ENCODE measurements at places on chromosomes 7 and 10.

GRCh38 chr10:22174442-22174841, 43.4 kb downstream of the EBLN1 start:
- DNase-seq: no peak

DNA sequence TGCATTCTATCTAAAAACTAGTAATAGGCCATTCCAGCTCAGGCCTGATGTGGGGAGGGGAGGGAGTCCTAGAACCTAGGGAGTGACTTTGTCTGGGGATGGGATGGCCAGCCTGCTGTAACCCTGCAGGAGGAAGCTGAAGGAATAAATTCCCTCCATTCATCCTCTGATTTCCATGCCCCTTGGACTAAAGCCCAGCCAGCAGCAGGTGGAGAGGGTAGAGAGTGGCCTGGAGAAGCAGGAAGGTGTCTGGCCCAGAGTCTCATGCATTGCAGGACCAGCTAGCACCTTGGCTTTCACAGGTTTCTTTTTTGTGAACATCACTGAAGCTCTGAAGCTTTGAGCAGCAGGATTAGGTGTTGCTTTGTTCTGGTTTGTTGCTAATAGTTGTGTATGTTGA, 32.8 kb upstream of the CDH23 start:
- DNase-seq: no peak

DNA sequence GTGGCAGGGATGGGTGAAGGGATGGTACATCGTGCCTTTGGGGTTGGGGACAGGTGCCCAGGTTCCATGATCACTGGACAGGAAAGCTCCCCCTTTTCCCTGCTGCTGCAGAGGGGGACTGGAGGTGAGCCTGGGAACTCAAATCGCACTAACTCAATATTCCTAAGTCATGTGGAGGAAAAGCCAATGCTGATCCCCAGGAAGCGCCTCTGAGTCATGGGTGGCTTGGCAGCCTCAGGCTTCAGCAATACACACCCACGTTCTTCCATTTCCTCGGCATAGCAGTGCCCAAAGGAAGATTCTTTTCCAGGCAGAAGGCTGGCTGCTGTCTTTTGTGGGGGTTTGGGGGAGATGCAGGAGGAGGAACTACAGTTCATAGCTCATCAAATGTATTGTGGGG, 165.8 kb downstream of the CCDC3 start:
- no peak for DNase-seq

DNA sequence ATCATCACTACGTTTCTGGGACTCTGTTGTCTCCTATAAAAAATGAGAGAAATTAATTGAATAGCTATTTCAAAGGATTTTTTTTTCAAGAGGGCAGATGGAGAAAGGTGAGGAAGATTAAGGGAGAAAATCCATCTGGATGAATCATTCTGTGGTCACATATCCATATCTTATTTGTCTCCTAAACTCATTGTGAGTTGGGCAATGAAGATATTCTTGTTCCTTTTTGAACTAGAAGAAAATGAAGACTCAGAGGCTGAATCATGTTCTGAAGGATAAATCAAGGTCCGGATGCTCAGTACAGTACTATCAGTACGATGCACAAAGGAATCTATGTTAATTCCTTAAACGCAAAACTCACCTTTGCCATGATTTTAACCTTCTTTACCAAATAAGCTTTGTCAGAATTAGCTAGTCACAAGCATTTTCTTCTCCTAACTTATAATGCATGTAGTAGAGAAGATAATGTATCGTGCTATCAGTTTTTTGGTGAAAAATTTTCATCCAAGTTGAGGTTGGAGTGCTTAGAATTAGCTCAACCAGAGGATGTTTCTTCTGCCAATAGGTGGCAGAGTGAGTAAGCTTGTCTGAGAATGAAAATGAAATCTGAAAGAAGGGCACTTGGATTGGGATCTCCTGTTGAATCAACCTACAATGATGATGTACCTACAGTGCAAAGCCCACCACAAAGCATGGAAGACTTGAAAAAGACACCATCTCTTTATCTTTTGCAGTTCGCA, 446.9 kb downstream of the KIF20B start:
- DNase-seq: no peak

GRCh38 chr10:69061305-69062161, 26.4 kb upstream of the SRGN start:
- DNase-seq: peak; percentile 78

DNA sequence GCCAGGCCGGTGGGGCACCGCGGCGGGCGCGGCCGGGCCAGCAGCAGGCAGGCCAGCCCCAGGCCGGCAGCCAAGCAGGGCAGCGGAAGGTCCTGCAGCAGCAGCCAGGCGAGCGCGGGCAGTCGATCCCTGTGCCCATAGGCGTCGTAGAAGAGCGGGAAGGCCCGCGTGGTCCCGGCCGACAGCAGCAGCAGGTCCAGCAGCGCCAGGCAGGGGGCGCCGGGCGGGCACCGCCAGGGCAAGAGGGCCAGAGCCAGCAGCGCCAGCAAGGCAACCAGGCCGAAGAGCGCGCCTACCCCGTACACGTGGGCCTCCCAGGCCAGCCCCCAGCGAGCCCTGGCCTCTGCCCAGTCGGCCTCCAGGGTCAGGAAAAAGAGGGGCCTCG, 8.4 kb upstream of the RBM28 start:
- DNase-seq: no peak

DNA sequence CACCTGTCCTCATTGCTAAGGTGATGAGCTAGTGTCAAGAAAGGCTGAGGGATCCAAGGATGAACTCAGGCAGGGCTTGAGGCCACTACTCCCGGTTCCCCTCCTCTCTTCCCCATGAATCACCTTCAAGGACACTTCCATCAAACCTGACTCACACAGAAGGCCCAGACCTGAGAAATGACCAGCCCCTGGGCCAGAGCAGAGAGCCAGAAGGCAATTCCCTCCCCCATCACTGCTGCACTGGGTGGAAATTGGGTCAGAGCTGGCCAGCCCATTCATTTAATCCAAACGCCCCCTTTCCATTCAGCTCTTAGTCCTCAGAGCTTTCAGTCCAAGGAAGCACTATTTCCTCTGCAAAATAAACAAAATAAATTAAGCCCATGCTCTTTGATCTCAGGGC, 182.0 kb downstream of the KCNMA1 start:
- DNase-seq: no peak

DNA sequence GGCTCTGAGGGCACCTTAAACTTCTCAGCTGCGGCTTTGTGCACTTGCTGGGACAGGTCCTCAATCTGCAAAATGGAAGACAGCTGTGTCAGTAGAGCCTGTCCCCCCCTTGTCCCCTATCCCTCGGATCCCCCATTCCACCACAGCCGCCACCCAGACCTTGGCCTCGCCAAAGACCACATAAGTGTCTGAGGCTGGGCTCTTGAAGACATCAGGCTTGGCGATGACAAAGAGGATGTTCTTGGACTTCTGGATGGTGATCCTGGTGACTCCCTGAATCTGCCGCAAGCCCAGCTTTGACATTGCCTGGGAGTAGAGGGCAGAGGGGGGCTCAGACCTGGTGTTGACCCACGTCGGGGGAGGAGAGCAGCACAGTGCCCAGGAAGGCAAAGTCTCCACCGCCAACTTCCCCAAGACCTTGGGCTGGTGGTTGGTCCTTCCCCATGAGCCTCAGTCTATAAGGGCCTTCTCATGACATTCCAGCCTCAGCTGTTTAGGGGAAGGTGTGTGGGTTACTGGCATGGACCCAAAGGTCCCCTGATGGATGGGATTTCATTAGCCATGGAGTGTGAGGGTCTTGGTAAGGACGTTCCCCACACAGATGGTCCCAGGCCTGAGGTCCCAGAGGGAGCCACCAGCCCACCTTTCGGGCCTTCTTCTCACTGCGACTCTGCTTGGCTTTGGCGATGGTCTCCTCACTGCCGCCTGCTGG, 7.7 kb downstream of the NACAD start:
- DNase-seq: no peak

DNA sequence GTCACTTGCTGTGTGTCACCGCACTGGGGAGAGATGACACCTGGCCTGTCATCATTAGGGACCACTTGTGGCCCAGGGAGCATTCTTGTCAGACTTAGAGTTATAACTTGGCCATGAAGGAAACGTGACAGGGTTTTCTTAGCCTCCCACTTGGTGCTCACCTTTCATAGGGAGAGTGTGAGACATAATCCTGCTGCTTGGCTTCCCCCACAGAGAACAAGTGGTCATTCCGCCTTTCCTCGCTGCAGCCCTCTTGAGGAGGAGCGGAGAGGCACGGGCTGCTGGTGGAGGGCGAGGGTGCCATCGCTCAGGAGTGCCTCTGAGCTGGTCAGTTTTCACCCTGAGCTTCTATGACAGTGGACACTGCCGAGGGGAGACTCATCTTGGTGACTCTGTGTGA, 125.0 kb upstream of the GJD4 start:
- no peak for DNase-seq

- DNase-seq: no peak
Observed at GRCh38 chr10:118868589-118868988, 113.8 kb upstream of the CACUL1 start.

- no peak for DNase-seq
Observed at GRCh38 chr7:88226886-88227516, 7.2 kb upstream of the SRI start.

- no peak for DNase-seq
Observed at GRCh38 chr7:55299273-55299967, 65.7 kb upstream of the LANCL2 start.

GRCh38 chr10:14536241-14537213, 205.8 kb upstream of the FRMD4A start:
- no peak for DNase-seq

- DNase-seq: no peak
Observed at GRCh38 chr7:133797818-133798520, 329.2 kb upstream of the LRGUK start.

DNA sequence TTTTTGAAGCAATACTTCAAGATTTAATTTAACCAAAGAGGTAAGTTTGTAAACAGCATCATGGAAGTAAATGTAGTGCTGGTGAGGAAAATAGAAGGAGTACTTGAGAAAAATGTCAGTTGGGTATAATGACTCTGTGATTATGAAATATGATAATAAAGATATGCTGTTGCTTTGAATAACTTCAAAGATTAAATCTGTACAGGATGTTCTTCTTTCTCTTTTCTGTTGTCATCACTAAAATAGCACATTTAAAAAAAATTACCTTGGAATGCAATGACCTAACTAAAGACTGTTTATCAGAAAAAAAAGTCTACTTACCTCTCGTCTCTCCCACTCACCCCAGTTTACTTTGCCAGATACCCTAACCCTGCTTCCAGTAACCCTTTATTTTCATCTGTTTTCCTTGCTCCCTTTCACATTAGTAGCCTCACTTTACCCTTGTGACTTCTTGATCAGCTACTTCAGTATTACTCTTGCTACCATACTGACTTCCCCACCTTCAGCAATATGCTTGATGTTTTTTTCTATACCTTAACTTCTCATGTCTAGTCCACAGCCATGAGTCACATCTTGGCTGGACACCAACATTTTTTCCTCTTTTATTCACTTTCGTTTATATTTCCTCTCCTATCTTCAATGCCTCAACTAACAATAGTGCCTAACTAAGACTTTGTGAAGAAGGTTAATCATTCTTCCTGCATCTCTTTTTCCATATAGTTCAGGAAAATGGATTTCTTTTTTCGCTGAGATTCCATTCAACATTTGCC, 29.7 kb upstream of the TAS2R16 start:
- no peak for DNase-seq

DNA sequence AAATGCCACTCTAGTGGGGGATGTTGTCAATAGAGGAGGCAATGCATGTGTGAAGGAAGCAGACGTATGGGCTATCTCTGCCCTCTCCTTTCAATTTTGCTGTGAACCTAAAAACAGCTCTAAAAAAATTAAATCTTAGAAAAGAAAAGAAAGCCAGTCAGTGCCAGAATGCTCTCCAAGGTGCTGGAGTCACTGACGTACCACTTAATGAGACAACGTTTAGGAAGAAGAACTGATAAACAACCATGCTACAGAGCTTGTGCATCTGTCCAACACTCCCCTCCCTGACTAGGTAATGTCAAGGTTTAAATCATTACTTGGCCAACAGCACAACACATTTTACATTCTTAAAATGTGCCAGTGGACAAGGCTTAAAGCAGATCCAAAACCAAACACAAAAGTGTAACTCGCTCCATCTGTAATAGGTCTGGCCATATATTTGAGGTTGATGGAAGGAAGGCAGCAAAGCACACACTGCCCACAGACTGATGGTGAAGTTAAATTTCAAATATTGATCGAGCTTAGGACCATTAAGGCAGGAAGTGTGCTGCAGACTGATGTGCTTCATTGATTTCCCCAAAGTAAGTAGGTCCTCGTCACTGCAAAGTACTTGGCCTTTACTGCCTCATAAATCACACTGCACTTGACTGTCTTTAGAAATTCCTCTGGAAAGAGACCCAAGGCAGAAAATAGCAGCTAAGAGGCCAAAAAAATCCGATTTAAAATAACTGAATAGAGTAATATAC, 15.5 kb downstream of the ARMH3 start:
- DNase-seq: no peak

DNA sequence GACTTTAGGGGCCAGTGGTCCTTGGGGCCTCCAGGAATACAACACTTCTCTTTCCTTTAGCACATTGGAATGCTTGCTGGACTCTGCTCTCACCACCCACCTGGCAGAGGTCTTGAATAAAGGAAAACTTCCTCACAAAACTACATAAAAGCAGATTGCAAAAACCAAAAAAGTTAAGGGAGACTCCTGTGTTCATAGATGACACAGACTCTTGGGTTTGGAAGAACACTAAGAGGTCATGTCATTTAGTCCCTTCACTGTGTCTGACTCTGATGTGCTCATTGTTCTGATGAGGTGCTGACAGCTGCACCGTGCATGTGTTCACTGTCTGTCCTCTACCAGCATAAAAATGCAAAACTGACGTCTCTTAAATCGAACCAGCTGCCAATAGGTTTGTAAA, 11.4 kb downstream of the BLNK start:
- DNase-seq: no peak

GRCh38 chr7:135152442-135152841, 4.6 kb downstream of the TMEM140 start:
- DNase-seq: no peak

- DNase-seq: no peak
Observed at GRCh38 chr10:33609546-33609945, 275.1 kb upstream of the NRP1 start.

Data from BJ (cell line).